ENCODE measurements at places on chromosomes 12 and 14.
A peak's percentile ranks its signal among the peaks of the same experiment; 100 is the strongest.

DNA sequence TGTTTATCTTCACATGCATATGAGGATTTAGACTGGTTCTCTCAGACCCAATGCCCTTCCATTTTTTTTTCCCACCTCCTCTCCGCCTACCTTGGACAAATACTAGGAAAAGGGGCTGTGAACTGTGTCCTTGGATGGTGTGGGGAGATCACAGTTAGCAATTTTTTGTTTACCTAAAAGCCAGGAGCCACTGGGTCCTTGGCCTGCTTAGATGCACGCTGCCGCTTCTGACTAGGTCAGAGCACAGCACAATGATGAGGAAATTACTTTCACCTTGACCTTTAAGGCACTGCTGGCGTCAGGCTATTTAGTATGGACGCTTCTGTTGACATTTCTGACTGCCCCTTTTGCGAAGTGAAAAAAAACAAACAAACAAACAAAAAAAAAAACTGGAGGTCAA is 1.9 kb downstream of the CCDC38 start:
- no peak for DNase-seq

GRCh38 chr12:8011331-8011730 is 21.2 kb upstream of the FOXJ2 start:
- no peak for DNase-seq

GRCh38 chr12:91183551-91183950 is 934 bp upstream of the DCN start:
- no peak for DNase-seq

DNA sequence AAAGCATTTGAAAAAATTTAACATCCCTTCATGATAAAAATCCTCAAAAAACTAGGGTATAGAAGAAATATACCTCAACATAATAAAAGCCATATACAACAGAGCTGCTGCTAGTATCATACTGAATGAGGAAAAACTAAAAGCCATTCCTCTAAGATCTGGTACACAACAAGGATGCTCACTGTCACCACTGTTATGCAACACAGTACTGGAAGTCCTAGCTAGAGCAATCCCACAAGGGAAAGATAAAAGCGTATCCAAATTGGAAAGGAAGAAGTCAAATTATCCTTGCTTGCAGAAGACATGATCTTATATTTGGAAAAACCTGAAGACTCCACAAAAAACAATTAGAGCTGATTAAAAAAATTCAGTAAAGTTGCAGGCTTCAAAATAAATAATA is 114.9 kb downstream of the HELB start:
- DNase-seq = no peak

GRCh38 chr14:73462815-73463214 is 4.5 kb upstream of the NUMB start:
- no peak for DNase-seq

DNA sequence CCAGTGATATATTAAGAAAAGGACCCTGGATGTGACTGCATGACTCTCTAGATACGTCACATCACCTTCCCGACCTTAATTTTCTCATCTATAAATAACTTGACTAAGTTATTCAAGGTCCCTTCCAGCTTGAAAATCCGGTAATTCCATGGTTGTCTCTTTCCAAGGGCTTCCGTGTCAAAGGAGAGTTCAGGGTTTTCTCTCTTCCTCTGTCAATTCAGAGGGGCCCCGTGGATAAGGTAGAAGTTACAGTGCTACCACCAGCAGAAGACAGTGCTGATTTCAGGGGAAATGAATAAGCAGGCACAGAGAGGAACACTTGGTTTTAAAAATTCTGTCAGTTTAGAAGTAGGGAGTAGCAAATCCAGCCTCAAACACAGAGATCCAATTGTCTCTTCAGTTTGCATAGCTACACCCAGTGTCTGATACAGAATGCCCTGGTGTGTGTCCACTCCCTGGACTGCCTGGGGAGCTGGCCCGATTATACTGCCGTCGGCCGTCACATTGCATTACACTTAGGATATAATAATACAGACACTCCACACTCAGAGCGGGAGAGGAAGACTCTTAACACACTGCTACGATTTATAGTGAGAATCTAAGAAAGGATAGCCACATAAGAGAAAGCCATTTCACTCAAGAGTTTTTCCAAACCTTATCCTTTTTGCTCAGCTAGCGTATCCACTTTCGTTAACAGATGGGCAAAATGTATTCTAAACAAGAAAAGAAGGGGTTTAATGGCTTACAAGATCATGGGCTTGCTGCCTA is 54.7 kb upstream of the GTF2A1 start:
- DNase-seq = no peak

DNA sequence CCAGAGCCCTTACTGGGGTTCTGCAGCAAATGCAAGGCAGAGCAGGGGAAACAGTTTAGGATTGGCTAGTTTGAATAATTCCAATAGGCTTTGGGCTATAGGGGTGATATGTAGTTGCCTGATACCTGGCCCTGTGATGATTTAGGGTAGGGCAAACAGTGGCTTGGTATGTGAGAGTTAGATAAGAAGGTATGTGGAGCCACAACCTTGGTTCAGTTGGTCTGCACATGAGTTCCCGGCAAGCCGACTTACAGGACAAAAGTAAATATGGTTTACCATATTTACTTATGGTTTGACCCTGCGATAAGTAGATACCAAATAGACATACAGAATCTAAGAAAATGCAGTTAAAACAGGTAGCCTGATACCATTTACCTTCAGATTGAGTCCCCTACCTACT is 8.3 kb upstream of the CAPRIN2 start:
- DNase-seq = no peak

- DNase-seq = no peak
Observed at GRCh38 chr12:48991247-48992050, 7.7 kb downstream of the DDN start.

DNA sequence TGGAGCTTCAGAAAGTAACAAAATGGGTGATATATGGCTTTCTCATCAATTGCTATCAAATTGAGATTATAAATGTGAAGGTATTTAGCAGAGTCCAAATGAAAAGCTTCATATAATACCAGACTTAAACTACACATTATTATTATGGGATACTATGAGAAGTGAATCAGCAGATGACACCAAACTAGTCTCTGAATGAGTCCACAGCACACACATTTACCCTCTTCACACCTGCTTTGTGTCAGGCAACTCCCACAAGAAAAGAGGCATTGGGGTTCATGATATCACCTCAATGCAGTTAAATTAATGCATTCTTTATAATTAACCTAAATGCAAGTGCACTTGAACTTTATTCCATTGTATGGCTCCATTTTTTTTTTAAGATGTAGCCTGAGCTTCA is 330.5 kb downstream of the BCL11B start:
- DNase-seq = no peak

- DNase-seq = peak; percentile 62
Observed at GRCh38 chr14:75182821-75183220, 6.4 kb upstream of the TMED10 start.

GRCh38 chr12:751192-751998 is 984 bp upstream of the WNK1 start:
- peak; percentile 92 for DNase-seq

GRCh38 chr14:58150243-58150805 is 1.7 kb downstream of the ARMH4 start:
- no peak for DNase-seq

- peak; percentile 76 for DNase-seq
Observed at GRCh38 chr12:4273652-4274395, at the start of gene CCND2. CCND2 (plus strand) TSS chr12:4273762; CDS start chr12:4274041, 279 bp downstream.

DNA sequence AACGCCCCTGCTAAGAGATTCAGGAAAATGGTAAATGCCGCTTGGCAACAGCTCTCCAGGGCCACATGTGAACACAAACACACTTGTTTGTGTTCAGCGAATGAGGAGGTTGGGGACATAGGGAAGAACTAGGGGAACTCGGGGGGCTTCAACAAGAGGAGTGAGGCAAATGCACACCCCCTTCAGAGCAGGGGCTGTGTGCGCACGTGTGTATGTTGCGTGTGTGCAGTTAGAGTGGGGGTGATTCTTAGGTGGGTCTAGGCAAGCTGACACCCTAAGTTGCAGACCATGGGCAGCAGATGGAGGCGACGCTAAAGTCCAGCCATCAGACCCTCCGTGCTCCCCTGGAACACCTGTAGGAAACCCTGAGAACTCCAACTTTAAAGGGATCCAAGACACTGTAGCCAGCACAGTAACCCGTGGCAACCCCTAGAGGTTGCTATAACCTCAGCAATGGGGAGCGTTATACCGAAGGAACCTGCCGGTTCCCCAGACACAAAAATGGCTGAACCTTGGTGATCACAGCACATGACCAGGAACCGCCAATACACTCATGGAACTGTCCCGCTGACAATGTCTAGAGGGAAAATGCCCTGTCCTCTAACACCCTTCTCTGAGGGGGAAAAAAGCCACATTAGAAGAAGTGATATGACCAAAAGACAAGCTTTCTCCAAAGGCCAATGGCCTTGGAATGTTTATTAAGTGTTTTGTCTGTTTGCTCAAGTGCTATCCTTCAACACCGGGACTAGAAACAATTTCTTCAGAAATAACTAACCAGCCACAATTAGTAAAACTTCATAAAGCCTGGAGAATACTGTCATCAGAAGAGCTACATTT is 86.5 kb upstream of the CEP83 start:
- DNase-seq = peak; percentile 40

GRCh38 chr14:101047326-101047725 is 143.8 kb upstream of the RTL1 start:
- DNase-seq = no peak

GRCh38 chr12:111024205-111024801 is 103.9 kb upstream of the MYL2 start:
- peak; percentile 19 for DNase-seq

DNA sequence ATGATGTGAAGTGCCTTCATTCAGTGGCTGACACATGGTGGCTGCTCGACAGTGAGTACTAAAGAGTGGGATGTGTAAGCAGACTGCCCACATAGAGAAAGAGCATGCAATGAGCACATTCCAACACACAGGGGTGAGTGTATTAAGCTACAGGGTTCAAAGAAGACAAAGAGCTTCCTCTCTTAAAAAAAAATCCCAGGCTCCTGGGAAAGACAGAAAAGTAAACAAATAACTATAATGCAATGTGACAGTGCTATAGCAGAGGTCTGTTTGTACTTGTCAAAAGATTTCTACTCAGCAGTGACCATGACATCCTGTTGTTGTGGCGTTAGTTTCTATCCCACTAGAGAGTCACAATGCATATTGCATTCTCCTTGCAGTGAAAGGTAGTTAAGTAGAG is 12.4 kb upstream of the PCNX1 start:
- DNase-seq = no peak

Measured in CD14-positive monocyte (primary cell).